ENCODE measurements at places on chromosomes 13 and 19.

- DNase-seq = no peak
Measured at GRCh38 chr13:51097353-51098043, 13.6 kb downstream of the C13orf42 start.

- no peak for DNase-seq
Measured at GRCh38 chr19:46381346-46381745, 32.0 kb downstream of the CCDC8 start.

- DNase-seq = no peak
Measured at GRCh38 chr13:110346661-110347067, 39.6 kb downstream of the COL4A2 start.

DNA sequence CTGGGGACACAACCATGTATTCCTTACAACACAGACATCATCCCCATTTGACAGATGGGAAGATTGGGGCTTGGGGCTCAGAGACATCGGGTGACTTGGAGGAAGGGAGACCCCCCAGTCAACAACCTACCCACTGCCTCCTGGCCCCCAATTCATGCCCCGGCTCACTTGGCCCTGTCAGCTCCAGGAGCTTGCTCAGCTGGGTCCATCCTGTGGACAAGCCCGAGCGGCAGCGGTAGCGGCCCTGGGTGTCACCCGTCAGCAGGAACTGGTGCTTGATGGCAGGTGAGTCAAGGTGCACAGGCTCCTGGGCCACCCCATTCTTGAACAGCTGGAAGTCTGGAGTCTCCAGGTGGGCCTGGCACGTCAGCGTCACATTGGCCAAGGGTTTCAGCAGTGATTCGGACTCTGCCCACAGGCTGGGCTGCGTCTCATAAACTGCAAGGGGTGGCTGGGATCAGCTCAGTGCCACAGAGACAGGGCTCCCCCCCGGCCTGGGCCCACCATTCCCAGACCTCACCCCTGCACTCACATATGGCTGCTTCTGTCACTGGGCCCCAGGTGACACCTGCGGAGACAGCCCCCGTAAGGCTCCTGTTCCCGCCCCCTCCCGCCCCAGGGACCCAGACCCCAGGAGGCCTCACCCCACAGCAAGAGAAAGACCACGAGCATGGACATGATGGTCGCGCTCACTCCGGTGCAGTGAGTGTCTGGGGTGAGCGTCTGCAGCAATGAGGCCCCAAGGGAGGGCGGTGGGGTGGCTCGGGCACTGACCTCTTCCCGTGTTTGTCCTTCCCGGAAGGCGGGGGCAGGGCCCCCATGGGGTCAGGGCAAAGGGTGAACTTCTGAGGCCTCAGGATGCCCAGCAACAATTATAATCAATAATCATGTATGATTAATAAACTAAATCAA is at the start of gene A1BG:
A1BG (minus strand) TSS at position 733 of the 912 bp plus-strand sequence; CDS start at position 678, 55 bp downstream.
- DNase-seq = no peak

GRCh38 chr13:98966019-98966418 is 11.8 kb downstream of the DOCK9 start:
- DNase-seq = no peak

DNA sequence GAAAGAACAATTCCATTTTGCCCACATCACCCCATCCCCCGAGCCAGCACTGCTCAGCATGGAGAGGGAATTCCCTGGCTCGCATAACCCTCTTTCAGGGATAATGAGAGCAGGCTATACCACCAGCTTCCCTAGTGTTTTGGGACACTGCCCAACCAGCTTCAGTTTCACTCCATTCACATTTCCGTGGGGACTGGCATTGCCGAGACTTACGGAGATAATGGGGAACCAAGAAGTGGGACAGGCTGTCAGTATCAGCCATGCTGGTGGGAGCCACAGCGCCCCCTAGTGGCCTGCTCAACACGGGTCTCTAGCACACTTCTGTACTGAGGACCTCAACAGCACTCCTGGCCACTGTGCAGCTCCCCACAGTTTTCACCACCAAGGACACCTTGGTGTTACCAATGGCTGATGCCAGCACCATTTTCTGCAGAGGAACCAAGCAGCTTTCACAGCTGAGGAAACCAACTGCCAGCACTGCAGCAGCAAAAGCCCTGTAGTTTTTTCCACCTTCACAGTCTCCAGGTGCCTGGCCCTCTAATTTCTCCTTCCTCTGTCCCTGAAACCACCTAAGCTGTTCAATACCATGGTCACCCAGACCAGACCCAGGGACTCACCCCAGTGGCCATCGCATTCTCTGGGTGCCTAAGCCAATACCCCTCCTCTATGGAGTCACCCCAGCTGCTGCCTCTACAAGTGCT is 23.7 kb downstream of the SLC6A16 start:
- peak; percentile 78 for DNase-seq

DNA sequence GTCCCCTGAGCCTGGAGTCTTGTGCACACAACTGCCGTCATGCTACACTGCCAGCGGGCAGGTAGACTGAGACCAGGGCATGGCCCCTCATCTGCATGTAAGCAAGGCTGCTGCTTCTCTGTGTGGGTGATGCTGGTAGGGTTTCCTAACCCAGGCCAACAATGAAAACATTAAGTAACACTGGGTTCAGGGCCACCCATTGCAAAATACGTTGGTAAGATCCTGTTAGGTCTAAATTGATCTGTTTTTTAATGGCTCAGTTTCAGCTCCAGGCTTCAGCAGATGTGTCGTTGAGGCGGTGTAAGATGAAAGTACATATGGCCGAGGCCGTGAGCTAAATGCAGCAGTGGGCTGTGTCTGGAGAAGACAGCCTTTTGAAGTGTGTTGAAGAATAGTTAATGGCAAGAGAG is 383.4 kb downstream of the IRS2 start:
- DNase-seq = no peak

GRCh38 chr13:51331354-51331861 is 8.1 kb upstream of the SERPINE3 start:
- DNase-seq = no peak

DNA sequence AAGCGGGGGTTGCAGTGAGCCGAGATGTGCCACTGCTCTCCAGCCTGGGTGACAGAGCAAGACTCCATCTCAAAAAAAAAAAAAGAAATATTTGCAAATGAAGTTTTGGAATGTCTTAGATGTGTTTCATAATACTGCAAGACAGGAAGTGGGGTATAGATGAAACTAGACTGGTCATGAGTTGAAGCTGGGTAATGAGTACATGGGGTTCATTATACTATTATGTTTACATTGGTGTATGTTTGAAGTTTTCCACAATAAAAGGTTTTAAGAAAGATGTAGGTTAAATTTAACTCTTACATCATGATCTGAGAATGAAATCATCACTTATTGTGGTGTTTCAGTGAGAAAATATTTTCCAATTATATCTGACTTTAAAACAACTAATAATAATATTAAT is 19.0 kb downstream of the FNDC3A start:
- DNase-seq = no peak

DNA sequence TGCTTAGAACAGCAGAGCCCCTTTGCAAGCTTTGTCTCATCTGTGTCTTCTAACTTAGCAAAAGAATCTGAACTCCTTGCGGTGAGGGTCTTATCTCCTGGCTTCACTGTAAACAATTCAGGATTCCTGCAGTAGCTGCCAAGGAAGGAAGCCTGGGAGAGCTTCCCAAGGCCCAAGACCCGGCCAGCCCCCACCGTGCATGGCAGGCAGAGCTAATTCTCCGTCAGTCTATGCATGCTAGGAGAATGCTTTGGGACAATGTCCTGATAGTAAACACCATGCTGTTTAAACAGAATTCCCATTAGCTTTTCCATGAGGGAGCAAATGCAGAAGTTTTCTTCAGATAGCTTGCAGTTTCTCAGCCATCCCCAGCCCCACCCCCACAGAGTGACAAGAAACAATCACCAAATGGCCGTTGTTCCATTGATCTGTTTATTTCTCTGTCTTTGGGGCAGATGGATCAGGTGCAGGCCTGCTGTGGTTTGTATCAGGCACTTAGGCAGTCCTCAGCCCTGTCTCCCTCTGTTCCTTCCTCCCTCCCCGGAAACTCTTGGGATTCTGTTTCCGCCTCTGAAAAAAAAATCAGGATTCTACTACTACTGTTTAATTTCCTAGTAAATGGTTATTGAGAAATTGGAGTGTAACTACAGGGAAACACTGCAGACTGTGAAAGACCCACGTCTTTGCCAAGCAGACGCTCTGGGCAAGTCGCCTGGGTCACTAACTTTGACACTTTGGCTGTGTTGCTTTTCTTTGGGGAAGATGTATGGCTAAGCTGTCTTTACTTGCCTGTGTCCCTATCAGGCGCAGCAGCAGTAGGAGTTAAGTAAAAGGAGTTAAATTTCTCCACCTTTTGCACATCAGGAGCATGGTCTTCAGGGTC is 40.7 kb upstream of the SPATA13 start:
- DNase-seq = no peak

DNA sequence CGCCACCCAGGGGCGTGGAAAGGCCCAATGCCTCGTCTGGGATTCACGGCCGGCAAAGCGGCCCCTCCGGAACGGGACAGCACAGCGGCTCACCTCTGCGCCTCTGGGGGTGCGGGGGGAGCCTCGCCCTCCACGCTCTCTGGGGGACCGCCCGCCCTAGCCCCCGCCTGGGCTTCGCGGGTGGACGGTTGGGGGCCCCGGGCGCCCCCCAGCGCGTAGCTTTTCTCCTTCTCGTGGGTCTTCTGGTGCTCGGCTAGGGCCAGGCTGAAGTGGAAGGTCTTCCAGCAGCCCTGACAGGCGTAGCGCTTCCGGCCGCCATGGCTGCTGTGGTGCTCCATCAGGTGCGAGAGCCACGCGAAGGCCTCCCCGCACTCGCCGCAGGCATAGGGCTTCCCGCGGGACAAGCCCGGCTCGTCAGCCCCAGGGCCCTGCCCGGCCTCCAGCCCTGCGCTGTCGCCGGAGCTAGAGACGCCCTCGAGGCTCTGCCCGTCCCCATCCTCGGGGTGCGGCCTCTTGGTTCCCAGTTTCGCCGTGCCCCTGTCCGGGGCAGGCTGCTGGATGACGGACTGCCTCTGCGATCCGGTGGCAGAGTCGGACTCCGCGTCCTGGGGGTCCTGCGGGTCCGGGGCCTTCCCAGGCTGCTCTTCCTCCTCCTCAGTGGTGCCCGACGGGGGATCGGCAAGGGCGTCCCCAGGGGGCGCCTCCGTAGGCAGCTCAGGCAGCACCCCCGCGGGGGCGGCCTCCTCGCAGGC is 13.3 kb downstream of the ZSCAN18 start:
- DNase-seq = no peak

- no peak for DNase-seq
Measured at GRCh38 chr19:39428283-39429112, 7.3 kb downstream of the RPS16 start.

- no peak for DNase-seq
Measured at GRCh38 chr13:20664351-20664750, 39.1 kb upstream of the IL17D start.

GRCh38 chr13:40063703-40064102 is 408.2 kb downstream of the COG6 start:
- DNase-seq = no peak

DNA sequence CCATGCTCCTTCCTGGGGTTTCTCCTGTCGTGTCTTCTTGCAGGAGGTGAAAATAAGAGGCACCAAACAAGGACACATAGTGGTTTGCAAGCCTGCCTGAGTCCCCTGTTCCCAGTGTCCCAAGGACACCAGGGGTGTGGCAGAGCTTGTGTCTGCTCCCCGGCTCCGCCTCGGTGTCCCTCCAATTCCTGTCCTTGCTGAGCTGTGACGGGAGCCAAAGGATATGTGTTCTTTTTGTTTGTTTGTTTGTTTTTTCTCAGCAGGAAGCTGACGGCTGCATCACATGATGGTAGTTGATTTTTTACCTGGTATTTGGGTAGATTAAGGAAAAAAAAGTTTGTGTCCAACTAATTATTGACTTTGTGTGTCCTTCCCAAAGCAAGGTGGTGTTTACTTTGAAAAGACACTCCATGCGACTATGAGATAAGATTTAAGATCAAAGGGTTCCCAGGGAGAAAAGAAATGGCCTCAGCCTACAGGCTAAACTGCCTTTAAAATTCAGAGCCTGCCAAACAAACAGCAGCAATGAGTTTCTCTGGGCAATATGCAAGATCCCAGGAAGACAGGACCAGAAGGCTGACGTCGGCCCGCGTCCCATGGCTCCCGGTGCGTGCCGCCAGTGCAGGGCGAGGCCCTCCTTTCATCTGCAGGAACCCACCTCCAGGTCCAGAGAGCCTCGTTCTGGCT is 50.8 kb upstream of the XPO4 start:
- no peak for DNase-seq

DNA sequence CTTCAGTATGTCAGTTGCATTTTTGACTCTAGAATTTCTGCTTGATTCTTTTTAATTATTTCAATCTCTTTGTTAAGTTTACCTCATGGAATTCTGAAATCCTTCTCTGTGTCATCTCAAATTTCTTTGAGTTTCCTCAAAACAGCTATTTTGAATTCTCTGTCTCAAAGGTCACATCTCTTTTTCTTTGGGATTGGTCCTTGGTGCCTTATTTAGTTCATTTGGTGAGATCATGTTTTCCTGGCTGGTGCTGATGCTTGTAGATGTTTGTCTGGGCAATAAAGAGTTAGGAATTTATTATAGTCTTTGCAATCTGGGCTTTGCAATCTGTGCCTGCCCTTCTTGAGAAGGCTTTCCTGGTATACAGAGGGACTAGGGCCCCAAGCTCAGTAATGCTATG is 18.5 kb upstream of the KBTBD7 start:
- DNase-seq = no peak

- no peak for DNase-seq
Measured at GRCh38 chr13:53198017-53198416, 169.4 kb downstream of the OLFM4 start.

DNA sequence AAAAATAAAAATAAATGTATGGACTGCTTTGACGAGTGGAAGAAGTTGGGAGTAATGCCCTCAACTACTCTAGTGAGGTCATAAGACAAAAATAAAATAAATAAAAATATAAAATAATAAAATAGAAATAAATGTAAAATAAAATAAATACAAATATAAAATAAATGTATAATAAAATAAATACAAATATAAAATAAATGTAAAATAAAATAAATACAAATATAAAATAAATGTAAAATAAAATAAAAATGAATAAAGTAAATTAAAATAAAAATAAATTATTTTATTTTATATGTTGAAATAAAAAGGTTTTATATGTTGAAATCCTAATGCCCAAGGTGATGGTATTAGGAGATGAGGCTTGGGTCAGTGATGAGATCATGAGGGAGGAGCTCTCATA is 20.1 kb upstream of the IGSF23 start:
- no peak for DNase-seq

- no peak for DNase-seq
Measured at GRCh38 chr19:5052945-5053485, 84.1 kb downstream of the KDM4B start.

GRCh38 chr13:86098511-86098910 is 299.3 kb upstream of the SLITRK6 start:
- DNase-seq = no peak

GRCh38 chr19:47720669-47721422 is 7.6 kb downstream of the EHD2 start:
- no peak for DNase-seq
